ENCODE measurements at places on chromosomes 6 and 20.

GRCh38 chr20:62700261-62700930 is 8.2 kb upstream of the NTSR1 start:
- DNase-seq = no peak

- DNase-seq = no peak
Measured at GRCh38 chr20:4413314-4414049, 308.2 kb upstream of the PRND start.

DNA sequence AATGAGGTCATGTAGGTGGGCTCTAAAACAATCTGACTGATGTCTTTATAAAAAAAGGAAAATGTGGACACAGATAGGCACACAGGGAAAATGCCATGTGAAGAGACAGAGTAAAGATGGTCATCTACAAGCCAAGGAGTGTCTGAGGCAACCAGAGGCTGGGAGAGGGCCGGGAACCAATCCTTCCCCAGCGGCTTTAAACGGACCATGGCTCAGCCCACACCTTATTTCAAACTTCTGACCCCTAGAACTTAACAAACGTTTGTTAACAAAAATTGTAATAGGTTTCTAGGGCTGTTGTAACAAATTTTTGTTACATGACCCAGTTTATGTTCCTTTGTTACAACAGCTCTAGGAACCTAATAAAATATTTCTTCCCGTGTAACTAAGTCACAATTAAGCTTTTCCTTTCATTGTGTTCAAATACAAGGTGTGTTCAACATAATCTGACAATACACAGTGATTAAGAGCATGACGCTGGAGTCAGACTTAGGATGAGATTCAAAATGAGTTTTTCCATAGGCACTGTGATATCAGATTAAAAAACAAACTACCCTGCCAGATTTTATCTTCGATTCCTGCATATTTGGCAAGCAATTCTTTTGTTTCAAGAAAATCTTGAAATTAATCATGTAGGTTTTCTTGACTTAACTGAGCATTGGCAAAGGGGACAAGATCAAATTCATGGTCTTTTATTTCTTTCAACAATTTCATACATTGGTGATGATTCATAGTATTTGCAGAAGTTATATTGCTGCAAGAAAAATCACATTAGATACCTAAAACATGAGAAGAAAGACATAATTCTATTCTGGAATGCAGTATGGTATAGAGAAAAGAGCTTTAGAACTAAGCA is 169.5 kb upstream of the RIPOR2 start:
- no peak for DNase-seq

DNA sequence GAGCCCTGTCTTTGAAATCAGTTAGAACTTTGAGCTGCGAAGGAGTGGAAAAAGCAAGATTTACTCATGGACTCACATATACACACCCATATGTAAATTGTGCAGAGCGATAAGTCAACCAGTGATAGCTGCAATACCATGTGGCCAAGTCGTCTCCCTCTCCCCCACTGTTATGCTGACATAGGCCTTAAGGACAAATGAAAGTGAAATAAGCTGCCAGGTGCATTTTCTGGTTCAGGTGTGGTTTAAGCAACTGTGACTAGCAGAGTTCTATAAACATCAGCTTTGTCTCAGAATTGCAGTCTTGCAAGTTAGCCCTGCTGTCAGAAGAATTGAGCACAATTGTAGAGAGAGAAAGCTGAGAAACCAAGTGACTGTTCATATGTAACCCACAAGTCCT is 9.6 kb downstream of the FAM83B start:
- no peak for DNase-seq

- DNase-seq = no peak
Measured at GRCh38 chr6:165770397-165771082, 107.5 kb upstream of the PDE10A start.

- no peak for DNase-seq
Measured at GRCh38 chr6:130204322-130204721, 18.4 kb downstream of the SAMD3 start.

All from stimulated activated CD8-positive, alpha-beta memory T cell treated with anti-CD3 and anti-CD28 coated beads, Interleukin-4, amount 100 ng/mL, for 48 hours (primary cell).